ENCODE measurements at places on chromosomes 3 and 15.

GRCh38 chr3:67286586-67286985 lies 288.5 kb downstream of the KBTBD8 start:
- DNase-seq = no peak

- peak; percentile 86 for DNase-seq
Measured at GRCh38 chr3:47802734-47803479, at the start of gene DHX30. Gene DHX30, plus strand, starts transcription at chr3:47803138. Its CDS starts 7,546 bp downstream, at chr3:47810684.

- DNase-seq = peak; percentile 21
Measured at GRCh38 chr3:112111785-112112402, 21.2 kb downstream of the GCSAM start.

- DNase-seq = no peak
Measured at GRCh38 chr3:112931736-112932521, 43.0 kb downstream of the CD200R1 start.

- DNase-seq = peak; percentile 62
Measured at GRCh38 chr15:73240866-73241499, 127.8 kb downstream of the HCN4 start.

GRCh38 chr3:126064627-126065258 lies 19.2 kb downstream of the SLC41A3 start:
- DNase-seq = no peak

GRCh38 chr3:104349836-104350235 lies 1016.9 kb upstream of the ALCAM start:
- no peak for DNase-seq

- DNase-seq = no peak
Measured at GRCh38 chr3:158084651-158085050, 21.6 kb downstream of the SHOX2 start.

DNA sequence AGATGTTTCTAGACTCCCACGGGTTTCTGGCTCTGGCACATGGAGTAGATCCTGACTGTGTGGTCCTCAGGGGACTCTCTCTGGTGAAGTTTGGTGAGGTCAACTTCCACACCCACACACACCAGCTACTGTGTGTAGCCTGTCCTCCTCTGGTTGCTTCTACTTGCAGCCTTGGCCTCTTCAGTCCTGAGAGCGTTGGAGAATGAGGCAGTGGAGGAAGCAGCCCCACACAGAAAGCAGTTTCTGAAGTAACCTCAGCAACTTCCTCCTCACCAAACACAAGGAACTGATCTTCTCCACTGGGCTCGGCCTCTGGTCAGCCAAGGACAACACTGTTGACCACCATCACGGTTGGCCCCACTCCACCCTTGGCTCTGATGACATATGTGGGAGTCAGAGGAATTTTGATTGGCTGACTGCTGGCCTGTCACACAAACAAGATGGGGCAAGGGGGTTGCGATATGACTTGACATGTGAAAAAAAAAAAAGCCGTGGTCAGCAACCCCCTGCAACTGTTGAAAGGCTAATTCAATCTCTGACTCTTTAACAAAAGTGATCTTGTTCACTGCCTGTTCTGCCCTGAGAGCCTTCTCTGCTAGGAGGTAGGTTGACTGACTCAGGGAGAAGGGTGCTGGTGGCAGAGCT lies 19.6 kb downstream of the CD86 start:
- DNase-seq = no peak

DNA sequence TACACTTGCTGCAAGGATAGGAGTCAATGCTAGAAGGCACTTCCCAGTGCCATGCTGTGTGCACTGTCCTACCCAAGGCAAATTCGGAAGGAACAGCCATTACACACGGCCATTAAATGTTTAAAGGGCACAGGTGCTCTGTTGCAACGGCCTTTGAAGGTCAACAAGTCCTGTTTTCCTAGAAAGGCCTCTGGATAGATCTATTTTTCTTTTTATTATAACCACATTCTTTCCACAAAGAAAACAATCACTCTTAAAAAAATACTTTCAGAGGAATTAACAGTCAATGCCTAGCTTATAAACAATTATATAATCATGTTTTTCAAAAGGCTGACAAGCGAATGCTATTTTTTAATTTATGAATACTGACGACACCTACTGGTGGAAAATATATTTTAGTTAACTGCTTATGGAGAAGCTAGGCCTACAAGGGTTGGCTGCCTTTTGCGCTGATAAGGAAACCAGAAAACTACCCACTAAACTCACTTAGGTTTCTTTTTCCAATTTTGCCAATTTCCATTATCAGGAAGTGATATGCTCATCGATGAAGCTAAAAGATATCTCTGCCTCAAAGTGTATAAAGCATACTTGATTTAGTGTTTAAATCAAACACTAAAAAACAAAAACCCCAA lies 2.4 kb downstream of the ARHGEF3 start:
- DNase-seq = no peak

DNA sequence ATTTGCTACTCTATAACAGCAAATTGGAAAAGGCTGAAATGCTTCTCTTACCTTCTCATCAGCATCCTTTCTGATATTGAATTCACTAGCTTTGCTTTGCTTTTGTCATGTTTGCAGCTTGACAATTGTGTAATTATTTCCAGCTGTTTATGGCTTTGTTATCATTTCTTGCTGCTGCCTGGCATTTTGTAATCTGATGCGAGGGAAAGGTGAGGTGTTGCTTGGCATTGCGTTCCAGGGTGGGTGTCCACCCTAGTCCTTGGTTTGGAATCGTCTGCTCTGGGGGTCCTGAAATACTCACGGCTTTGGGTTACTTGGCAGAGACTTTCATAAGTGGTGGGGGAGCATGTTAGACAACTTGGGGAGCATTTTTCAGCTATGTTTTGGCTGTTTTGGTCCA lies 2.9 kb downstream of the CACNA2D3 start:
- DNase-seq = no peak

GRCh38 chr15:58746174-58746573 lies 3.3 kb downstream of the ADAM10 start:
- no peak for DNase-seq

DNA sequence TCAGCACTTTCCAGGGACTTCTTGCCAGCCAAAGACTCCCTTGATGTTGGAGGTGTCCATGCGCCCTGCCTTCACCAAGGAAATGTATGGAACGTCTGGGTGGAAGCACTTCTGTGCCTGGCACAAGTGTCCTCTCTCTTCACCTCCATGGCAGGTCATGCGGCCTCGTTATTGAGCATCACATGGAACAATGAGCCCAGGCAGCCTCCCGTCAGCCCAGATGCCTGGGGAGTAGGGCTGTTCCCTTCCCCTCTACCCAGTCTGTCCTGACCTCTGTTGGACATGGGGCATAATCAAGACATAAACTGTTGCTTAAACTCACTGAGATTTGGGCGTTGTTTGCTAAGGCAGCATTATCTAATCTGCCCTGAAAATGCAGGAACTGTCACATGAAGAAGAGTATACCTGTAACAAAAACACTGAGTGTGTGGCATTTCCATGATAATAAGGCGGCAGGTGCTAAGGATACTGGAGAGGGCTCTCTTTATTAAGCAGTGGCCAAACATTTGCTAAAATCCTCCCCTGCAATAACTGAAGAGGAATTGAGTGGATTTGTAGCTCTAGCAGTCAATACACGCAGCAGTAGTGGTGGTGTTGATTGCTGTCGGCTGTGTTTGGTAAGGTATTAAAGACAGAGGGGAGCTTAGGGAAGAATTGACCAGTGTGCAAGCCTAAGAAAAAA lies 338.2 kb upstream of the ATP10A start:
- no peak for DNase-seq

- DNase-seq = no peak
Measured at GRCh38 chr3:11699083-11699427, 55.3 kb upstream of the VGLL4 start.
